Activated CD8-positive, alpha-beta T cell treated with anti-CD3 and anti-CD28 coated beads, Interleukin-2, amount 10 ng/mL, durations not matched to agents 7 days and 5 days (primary cell): ENCODE measurements at places on chromosomes 16 and 17.

GRCh38 chr17:8012996-8013640, 10.7 kb downstream of the GUCY2D start:
- H3K36me3 ChIP-seq, result no peaks in the 10 kb centered on the region
- H3K4me1 ChIP-seq, result peaks cover 16% of the 10 kb centered on the region
- H3K27me3 ChIP-seq, result peaks cover 21% of the 10 kb centered on the region
- no peak for DNase-seq
- H3K4me3 ChIP-seq, result no peak overlapping the region

DNA sequence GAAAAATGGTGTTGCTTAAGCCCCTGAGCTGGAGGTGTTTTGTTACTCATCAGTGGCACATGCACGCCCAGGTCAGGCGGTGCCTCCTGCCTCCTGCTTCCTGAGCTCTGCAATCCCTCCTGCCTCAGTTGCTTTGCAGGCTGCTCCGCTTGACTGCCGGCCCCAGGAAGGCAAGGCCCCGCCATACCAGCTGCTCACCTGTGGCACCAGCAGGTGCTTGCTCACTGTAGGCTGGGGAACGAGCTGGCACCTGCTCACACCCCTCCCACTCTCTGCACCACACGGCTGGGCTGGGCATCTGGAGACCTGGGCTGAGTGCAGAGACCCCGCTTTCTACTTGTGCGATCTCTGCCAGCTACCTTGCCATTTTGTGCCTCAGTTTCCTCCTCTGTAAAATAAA, 200.2 kb downstream of the RBFOX3 start:
- H3K4me3 ChIP-seq, result no peak overlapping the region
- no peaks in the 10 kb centered on the region for H3K36me3 ChIP-seq
- DNase-seq, result no peak

- H3K4me3 ChIP-seq, result no peak overlapping the region
- no peak overlapping the region for H3K27ac ChIP-seq
- DNase-seq, result no peak
- H3K27me3 ChIP-seq, result no peaks in the 10 kb centered on the region
Observed at GRCh38 chr17:76434870-76435269, 18.1 kb downstream of the UBE2O start.

- H3K27ac ChIP-seq, result no peak overlapping the region
- no peaks in the 10 kb centered on the region for H3K27me3 ChIP-seq
- DNase-seq, result no peak
- no peaks in the 10 kb centered on the region for H3K36me3 ChIP-seq
- H3K4me3 ChIP-seq, result no peak overlapping the region
- peaks cover 31% of the 10 kb centered on the region for H3K4me1 ChIP-seq
Observed at GRCh38 chr16:49458656-49459445, 85.2 kb downstream of the C16orf78 start.
